ENCODE measurements at places on chromosomes 3 and 15.

DNA sequence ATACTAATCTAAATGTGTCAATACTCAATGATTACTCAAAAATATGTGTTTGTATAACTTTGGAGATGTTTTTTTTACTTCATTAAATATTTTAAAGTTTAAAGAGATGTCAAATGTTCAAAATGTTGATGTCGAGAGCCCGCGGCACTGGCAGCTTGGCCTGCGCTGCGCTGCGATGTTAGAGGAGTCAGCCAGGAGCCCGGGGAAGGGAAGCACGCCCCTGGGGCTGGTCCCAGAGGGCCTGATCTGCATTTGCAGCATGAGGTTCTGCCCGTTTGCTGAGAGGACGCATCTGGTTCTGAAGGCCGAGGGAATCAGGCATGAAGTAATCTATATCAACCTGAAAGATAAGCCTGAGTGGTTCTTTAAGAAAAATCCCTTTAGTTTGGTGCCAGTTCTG lies 66.4 kb upstream of the ATP2C1 start:
- DNase-seq = no peak

GRCh38 chr15:78208887-78209645 lies 25.3 kb downstream of the ACSBG1 start:
- DNase-seq = peak; percentile 13

GRCh38 chr15:55942332-55942731 lies 51.1 kb downstream of the NEDD4 start:
- no peak for DNase-seq

DNA sequence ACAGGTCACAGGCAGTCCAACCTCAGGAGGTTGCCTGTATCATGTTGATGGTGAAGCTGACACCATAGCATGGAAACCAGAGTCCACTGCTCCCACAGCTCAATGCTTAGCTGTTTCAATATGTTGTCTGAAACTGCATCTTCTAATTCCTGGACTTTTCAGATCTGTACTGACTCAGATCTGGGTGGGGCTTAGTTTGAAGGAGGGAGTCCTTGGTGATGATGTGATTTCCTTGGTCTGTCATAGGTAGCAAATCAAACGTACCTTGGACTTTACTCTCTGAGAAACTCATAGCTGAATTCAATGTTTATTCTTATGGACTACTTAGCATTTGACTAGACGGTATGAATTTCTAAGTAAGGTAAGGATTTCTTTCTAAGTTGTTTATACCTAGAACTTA lies at the start of gene HHLA2:
TSS of gene HHLA2 (plus strand) at position 310 of the 400 bp plus-strand sequence. CDS start 55,266 bp downstream, outside the sequence.
- no peak for DNase-seq

GRCh38 chr3:8460815-8461456 lies 40.7 kb upstream of the LMCD1 start:
- no peak for DNase-seq

DNA sequence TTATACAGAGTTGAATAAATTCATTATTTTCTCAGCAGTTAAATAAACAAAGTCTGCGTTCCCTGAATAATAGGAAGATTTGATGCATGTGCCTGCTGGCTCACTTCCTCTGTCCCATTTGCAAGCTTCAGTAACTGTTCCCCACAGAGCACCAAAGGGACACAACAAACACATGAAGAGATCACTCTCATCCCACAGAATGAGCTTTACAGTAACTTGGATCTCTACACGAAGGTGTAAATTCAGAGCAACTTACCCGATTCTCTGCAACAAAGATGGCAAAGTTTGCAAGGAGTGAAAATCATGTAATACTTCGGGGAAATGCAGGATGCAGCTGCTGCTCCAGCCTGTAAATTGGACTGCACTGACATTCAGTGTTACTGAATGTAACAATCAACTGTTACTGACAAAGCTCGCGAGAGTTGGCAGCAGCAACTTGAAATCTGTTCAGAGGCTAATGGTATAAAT lies at the start of gene BCHE:
TSS of gene BCHE (minus strand) at position 366 of the 468 bp plus-strand sequence. CDS start 6,390 bp downstream, outside the sequence.
- DNase-seq = peak; percentile 90

DNA sequence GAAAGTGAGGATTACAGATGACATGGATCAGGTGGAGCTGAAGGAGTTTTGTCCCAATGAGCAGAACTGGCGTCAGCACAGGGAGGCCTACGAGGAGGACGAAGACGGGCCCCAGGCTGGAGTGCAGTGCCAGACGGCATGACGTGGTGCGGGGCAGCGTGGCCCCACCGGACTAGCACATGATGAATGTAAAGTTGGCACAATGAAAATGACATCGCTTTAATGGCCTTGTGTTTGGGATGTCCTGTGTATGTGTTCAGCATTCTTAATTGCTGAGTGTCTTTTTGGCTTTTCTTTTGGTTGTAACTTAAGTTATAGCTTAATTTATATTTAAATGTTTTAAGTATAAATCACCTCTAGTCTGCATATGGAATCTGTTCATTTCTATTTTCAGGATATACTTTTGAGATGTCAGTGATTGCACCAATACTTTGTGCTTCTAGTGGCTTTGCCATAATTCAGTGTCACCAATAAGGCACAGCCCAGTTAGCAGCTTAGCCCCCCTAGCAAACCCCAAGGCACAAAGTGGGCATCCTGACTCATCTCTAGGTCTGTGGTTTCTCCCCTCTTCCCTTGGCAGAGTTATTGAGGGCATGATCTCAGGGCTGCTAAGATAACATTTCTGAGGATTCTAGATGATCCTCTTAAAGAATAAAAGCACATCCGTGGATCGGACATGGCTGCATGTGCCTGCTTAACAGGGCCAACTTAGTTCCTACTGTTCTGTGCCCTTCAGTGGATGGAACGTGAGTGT lies 16.1 kb downstream of the DNAJA4 start:
- DNase-seq = no peak
